ENCODE measurements at places on chromosomes 3 and 15.
A peak's percentile ranks its signal among the peaks of the same experiment; 100 is the strongest.

DNA sequence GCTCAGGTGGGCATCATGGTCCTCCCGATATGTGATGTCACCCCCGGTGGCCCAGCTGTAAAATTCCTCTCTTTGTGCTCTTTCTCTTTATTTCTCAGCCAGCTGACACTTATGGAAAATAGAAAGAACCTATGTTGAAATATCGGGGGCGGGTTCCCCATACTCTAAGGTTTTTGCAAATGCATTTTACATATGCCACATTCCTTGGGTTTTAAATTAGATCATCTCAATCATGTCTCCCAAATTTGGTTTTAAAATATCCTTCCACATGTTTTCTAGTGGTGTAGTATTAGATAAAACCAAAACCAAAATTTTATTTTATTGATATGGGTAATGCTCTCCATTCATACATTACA lies 4.4 kb upstream of the TMEM62 start:
- DNase-seq, result no peak

DNA sequence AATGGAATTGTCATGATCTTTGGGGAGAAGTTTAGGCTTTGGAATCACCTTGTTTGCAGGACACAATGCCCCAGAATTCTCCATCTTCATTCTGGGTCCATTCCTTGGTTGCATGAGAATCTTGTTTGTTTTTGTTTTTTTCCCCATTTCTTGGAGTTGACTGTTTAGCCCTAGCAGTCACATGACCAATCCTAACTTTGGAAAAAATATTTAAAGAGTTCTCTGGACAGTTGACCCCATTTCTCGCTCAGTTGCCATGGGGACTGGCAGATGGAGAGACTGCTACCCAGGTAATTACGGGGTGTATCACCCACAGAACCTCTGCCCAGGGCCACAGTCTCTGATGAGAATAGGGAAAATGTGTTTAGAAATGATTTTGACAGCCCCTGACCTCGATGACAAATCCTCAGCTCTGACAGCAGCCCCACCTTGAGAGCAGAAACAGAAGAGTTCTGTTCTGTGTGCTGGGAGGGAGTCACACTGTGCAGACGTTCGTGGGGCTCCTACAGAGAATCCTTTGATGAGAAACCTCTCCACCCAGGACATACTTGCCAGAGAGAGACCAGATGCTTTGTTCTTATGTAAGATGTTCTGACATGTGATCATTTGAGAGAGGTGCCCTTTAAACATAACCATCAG lies 57.7 kb downstream of the IL16 start:
- no peak for DNase-seq

GRCh38 chr15:88403351-88403791 lies 63.8 kb downstream of the MRPL46 start:
- DNase-seq, result no peak

GRCh38 chr3:14392231-14392630 lies 10.2 kb upstream of the SLC6A6 start:
- no peak for DNase-seq

GRCh38 chr3:49244581-49245205 lies 32.3 kb downstream of the C3orf62 start:
- DNase-seq, result no peak

GRCh38 chr15:68644083-68644904 lies 65.5 kb downstream of the CORO2B start:
- no peak for DNase-seq

DNA sequence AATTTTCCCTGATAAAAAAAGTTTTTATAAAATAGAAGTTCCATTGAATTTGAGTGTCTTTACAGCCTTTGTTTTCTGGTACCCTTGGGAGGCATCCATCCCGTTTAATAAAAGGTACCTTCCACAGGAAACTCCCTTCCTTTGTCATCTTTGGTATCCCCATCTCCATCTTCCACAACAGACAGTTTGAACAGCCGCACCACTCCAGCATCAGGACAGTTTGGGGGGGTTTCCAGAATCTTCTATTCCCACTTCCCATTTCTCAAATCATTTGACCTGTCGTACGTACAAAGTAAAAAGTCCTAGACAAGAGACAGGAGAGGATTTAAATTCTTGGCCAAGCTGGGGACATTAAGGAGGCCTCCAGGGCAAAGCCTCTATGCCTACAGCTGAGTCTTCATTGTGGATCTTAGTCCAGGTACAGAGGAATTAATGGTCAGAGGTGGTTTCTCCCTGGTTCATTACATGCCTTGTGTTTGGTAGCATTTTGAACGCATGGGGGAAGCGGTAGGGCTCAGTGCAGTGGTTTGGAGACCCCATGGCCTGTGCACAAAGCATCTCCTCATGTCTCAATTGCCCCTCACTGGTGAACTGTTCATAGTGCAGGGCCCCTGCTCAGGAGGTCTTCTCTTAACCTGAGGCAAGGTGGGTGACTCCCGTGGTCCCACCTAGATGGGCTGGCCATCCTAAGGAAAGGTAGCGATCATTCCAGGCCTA lies 19.4 kb upstream of the BCL2A1 start:
- no peak for DNase-seq

GRCh38 chr15:41688671-41689070 lies 28.5 kb downstream of the MGA start:
- DNase-seq, result no peak

DNA sequence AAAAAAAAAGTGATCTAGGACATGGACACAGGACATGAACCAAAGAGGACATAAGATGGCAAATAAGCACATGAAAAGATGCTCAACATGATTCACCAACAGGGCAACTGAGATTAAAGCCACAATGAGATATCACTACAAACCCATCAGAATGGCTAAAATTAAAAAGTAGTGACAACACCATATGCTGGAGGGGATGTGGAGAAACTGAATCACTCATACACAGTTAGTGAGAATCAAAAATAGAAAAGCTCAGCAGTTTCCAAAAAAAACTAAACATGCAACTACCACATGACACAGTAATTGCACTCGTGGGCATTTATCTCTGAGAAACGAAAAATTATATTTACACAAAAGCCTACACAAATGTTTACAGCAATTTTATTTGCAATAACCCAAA lies 27.9 kb upstream of the ACKR4 start:
- DNase-seq, result no peak

GRCh38 chr3:186653984-186654383 lies 11.8 kb upstream of the HRG start:
- no peak for DNase-seq

- no peak for DNase-seq
Observed at GRCh38 chr3:9251055-9251786, 1.8 kb upstream of the SRGAP3 start.

- peak; percentile 3 for DNase-seq
Observed at GRCh38 chr3:37054370-37054769, 61.1 kb downstream of the MLH1 start.

DNA sequence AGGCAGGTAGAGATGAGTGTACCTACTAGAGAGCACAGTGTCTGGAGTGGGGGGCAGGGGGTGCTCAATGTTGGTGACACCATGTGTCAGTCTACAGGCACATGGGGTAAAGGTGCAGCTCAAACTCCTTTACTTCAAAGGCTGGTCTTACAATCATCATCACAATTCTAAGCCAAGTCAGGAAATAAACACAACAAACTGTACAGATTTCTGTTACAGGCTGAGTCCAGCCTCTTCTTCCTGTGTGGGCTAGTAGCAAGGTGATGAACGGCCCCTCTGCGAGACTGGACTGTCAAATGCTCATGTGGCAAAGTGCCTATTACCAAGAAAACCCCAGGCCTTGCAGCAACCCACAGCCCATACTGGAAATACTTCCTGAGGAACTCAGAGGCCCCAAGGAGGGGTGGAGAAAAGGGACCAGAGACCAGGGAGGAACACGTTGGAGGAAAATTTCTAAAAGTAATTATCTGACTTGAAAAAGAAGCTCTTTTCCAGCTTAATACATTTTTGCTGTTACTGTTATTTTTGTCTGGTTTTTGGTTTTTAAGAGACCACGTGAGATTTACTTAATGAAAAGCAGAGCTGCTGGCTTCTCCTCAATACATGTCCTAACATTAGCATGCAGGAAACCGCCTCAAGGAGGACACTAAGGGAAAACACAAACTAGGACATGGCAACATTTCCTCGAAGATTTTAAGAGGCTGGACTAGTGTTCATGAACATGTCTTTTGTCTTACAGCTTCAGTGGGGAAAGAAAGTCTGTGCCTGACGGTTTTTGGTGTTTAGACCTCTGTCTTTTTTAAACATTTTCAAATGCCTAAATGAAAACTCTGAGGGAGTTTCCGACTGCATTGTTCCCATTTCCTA lies 29.5 kb downstream of the TBC1D2B start:
- DNase-seq, result no peak

DNA sequence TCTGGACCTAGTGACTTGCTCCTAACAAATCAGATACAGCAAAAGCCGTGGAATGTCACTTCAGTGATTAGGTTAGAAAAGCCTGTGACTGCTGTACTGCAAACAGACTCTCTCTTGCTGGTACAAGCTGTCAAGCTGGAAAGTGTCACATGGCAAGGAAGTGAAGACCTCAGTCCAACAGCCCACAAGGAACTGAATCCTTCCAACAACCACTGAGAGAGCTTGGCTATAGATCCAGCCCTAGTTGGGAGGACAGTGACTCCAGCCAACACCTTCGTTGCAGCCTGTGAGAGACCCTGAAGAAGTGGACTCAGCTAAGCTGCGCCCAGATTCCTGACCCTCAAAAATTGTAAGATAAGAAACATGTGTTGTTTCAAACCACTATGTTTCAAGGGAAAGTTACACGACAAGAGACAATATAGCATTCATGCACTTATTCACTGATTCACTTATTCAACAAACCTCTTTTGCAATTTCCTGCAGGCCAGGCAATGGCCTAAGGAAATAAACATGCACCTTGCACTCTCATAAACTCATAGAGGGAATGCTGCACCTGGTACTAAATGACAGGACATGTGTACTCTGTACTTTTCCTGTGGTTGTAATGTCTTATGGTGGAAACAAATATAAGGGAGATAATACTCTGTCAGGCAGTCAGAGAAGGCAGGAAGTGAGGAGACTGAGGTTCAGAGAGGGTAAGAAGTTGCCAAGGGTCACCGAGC lies 142.9 kb downstream of the CADPS start:
- DNase-seq, result no peak

- DNase-seq, result no peak
Observed at GRCh38 chr3:124455891-124456290, 274.4 kb upstream of the UMPS start.

- DNase-seq, result no peak
Observed at GRCh38 chr3:86865506-86865905, 125.4 kb downstream of the VGLL3 start.

- no peak for DNase-seq
Observed at GRCh38 chr3:5197022-5197421, 9.5 kb downstream of the EDEM1 start.

- no peak for DNase-seq
Observed at GRCh38 chr3:29156086-29156715, 124.7 kb upstream of the RBMS3 start.

DNA sequence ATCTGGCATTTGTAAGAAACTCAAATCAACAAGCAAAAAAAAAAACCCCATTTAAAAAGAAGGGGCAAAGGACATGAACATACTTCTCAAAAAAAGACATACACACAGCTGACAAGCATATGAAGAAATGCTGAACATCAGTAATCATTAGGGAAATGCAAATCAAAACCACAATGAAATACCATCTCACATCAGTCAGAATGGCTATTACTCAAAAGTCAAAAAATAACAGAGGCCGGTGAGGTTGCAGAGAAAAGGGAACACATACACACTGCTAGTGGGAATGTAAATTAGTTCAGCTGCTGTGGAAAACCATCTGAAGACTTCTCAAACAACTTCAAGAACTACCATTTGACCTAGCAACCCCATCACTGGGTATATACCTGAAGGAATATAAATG lies 199.4 kb upstream of the THBS1 start:
- DNase-seq, result no peak

DNA sequence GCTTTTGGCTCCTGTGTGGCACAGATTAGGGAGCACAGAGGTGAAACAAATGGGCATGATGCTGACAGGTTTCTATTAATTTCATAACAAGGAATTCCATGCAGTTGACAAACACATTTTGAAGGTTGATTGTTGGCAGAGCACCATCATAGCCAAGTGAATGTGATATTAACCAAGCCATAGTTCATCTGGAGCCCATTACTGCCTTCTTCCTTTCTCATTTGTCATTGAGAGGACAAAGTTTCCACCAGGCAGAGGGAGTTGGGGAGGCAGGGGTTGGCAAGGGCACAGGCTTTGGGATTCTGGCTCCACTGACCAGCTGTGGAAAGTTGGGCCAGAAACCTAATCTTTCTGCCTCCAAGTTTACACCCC lies 325.2 kb downstream of the MFSD1 start:
- DNase-seq, result no peak

DNA sequence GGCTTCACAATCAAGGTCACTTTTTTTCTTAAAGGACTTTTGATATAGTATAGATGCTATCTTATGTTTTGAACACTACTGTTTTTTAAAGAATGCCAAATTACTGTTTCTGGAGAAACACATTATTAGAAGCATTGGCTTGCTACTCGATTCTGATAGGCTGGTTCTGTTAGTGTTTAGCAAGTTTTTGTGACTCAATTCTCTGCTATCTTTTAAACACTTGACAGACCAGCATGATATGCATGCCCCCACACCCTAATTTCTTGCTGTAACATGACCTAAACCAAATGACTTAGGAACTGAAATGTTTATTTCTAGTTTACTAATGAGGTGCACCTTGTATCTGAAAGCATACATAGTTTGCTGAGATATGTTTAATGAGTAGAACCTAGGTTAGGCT lies 5.5 kb upstream of the IL20RB start:
- DNase-seq, result no peak

- no peak for DNase-seq
Observed at GRCh38 chr15:83955806-83956265, 279.7 kb upstream of the GOLGA6L4 start.

GRCh38 chr15:26182441-26182840 lies 319.3 kb upstream of the ATP10A start:
- no peak for DNase-seq

GRCh38 chr15:28085489-28086174 lies 13.5 kb downstream of the OCA2 start:
- no peak for DNase-seq

- DNase-seq, result no peak
Observed at GRCh38 chr3:50483374-50483773, 20.1 kb downstream of the CACNA2D2 start.

GRCh38 chr3:10703875-10704274 lies 112.2 kb upstream of the SLC6A11 start:
- DNase-seq, result no peak

DNA sequence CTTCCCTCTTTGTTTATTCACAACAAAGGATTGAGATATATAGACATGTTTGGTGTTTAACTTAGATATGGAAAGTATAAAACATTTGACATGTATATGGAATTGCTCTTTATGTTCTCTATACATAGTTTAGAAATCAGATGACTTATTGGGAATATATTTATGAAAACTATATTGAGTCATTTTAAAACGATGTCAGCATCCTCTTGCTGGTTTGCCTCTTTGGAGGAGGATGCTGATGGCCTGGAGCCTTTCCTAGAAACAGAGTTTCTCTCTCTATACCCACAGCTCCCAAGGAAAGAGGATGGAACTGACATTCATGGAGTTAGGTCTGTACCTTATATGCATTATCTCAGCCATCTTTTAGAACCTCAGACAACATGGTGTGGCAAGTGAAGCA lies 40.3 kb downstream of the ZBTB38 start:
- no peak for DNase-seq

GRCh38 chr3:151675858-151676615 lies 57.7 kb upstream of the AADACL2 start:
- no peak for DNase-seq

GRCh38 chr3:42683875-42684598 lies 1.3 kb upstream of the KLHL40 start:
- peak; percentile 92 for DNase-seq
